Kidney (tissue), 22 donors: ENCODE measurements at places on chromosomes 7 and 10. TPM values are rescaled to one million over a fixed set of nuclear protein-coding genes. Genes with fewer than 3 reads are reported as not detected.
A peak's percentile ranks its signal among the peaks of the same experiment; 100 is the strongest.

- peak; percentile 71 for DNase-seq
These were observed 287.7 kb downstream of the ABCA13 start for GRCh38 chr7:48458701-48459524.

DNA sequence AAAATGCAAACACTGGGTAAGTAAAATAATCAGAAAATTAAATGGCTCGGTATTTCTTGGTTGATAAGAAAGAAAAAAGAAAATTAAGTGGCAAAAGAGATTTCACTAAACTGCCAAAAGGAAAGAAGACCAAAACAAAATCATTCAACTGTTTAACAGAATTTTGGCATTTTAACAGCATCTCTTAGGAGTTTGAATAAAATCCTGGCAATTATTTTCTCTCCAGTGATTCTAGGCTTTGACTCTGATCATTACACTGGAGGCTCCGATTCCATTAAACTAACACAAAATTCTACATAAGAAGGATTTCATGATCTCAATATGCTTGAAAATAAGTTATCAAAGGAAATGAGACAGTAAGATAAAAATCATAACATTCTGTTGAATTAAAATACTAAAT, 62.3 kb downstream of the ARHGAP21 start:
- no peak for DNase-seq

DNA sequence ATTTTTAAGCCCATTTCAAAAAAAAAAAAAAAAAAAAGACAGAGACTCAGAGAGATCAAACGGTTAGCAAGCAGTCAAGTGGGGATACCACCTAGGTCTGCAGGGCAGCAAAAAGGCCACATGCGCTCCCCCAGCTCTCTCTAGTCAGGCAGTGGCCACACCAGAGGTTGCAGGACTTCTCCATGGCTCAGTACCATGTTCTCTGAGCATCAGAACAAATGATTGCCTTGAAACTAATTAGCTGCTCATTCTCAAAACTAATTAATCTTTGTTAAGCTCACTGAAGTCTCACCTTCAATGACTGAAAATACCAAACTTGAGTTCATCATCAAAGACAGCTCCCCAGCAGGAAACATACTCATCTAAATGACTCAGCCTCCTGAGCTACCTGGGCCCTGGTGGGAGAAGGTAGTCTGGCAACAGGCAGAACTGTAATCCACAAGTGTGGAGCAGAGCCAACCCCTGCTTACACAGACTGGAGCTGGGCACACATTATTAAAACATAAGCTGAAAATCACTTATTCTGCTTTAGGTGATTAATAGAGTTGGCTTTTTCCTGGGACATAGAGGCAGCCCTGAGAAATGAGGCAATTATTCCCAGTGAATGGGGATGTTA, 319.6 kb downstream of the GRID1 start:
- no peak for DNase-seq

- peak; percentile 48 for DNase-seq
These were observed 19.6 kb downstream of the TTYH3 start for GRCh38 chr7:2651336-2651735.

DNA sequence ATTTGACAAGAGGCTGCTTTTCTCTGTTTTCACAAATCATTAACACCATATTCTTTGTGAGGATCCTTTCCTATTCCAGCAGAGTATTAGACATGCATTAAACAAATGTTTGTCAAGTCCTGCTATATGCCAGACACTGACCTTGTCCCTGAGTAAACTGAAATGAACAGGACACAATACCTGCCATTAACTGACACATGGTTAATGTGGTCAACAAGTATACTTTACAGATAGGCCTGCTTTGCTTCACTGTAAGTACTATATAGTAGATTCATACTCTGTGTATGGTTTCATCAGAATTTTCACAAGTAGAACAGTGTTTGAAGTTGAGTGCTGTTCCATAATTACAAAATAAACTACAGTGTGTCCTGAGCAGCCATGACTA, 5.9 kb downstream of the TNKS2 start:
- DNase-seq: no peak

DNA sequence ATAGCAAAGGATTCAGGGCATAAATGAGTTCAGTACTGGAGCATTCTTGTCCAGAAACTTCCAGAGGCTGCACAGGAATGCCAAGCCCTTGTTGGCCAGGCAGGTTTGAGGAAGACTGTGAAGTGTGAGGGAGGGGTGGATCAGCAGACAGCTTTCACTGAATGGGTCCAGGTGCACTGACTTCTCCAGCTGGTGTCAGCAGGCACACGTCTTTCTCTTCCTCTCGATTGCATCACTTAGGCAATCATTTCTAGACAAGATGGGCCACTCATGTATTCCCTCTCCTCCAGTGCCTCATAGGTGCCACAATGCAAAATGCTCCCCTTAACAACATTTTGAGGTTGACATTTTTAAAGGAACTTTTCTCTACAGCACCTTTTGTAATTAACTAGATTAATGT, 15.6 kb upstream of the PLEKHS1 start:
- DNase-seq: no peak

- no peak for DNase-seq
These were observed 68.5 kb downstream of the EPDR1 start for GRCh38 chr7:37988721-37989650.

DNA sequence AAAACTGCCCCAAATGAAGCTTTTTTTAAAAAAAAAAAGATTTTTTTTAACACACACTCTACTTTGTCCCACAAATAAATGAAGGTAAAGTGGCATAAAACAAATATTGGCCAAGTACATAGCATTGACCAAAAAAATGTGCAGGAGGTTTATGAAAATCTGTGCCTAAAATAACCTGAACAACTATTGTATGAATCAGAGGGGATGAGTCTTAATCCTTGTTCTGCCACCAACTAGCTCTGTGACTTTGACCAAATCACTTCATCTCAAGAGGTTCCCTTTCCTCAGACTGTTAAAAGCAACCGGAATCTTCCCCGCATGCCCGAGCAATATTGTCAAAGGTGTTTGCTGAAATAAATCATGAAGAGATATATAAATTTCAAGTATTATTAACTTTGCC, 150.4 kb upstream of the NEBL start:
- no peak for DNase-seq

GRCh38 chr7:127755521-127755920, 103.5 kb downstream of the SND1 start:
- no peak for DNase-seq

- DNase-seq: no peak
These were observed 374.4 kb downstream of the PAXIP1 start for GRCh38 chr7:154628556-154628955.

DNA sequence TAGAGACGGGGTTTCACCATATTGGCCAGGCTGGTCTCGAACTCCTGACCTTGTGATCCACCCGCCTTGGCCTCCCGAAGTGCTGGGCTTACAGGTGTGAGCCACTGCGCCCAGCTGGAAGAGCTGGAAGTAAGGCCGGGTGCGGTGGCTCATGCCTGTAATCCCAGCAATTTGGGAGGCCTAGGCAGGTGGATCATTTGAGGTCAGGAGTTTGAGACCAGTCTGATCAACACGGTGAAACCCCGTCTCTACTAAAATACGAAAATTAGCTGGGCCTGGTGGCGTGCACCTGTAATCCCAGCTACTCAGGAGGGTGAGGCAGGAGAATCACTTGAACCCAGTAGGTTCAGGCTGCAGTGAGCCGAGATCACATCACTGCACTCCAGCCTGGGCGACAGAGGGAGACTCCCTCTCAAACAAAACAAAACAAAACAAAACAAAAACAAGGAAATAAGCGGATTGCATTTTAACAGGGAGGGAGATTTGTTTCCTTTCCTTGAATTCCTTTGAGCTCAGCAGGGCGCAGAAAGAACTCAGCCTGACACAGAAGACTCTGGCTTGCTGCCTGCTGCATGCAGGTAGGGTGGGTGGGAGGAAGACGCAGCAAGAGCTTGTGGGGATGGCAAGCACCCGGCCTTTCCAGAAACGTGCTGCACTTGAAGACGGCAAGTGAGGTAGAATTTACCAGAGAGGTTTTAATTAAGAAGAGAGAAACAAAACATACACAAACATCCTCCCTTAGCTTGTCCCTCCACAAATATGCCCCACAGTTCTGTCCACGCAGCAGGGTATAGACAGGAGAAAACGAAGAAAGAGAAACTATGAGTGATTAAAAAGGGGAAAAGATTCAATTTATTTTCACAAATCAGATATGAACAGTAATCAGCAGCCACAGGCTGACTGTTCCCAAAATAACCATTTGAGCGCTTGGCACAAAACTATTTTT, 148.0 kb downstream of the RNF216 start:
- no peak for DNase-seq

- DNase-seq: no peak
These were observed 1249.9 kb upstream of the AUTS2 start for GRCh38 chr7:68348401-68348800.

DNA sequence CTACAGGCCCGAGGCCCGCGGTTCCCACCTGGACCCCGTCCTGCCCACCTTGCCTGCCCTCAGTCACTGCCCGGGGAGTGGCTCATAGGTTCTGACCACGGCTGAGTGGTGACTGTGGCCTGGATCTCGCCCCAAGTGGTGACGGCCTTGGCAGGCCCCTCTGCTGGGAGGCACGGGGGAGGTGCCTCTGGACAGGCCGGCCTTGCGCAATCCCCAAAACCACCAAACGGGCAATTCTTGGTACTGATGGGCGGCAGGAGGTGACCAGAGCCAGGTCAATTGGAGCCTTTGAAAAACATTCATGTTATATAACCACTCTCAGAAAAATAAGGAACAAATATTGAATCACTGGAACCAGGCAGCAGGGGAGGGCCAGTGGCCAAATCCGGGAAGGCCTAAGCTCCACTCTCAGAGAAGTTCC, 83.4 kb downstream of the PRKAG2 start:
- DNase-seq: no peak

DNA sequence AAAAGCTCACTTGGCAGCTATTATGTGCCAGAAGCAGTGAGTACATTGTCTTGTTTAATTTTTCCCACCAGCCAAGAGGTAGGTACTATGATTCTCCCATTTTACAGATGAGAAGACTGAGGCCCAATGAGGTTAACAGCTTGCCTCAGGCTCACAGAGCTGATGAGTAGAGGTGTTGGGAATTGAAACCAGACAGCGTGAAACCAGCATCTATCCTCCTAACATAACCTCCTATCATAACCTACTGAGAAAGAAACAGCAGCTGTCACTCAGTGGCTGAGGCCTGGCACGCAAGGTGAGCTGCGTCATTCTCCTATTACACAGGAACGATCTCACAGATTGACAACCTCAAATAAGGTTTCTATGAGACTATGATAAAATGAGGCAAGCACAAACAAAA, 6.2 kb downstream of the PYROXD2 start:
- DNase-seq: no peak

- DNase-seq: no peak
These were observed 49.3 kb downstream of the CLIP2 start for GRCh38 chr7:74338366-74339108.

- peak; percentile 91 for DNase-seq
These were observed 1355.5 kb upstream of the LRRTM3 start for GRCh38 chr10:65570143-65571010.

- no peak for DNase-seq
These were observed 164.4 kb downstream of the SH2D4B start for GRCh38 chr10:80702143-80702542.

DNA sequence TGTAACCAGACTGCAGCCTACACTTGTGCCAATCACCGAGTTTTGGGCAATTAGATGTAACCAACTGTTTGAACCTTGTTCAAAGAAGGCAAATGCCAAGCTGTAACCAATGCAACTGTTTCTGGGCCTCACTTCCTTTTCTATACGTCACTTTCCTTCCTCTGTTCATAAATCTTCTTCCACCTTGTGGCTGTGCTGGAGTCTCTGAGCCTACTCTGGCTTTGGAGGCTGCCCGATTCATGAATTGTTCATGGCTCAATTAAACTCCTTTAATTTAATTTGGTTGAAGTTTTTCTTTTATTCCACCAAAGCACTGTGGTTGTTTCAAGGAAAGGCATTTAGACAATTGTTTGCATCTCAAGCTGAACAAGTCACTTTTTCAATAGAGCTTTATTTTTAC, 43.5 kb upstream of the UCN3 start:
- DNase-seq: no peak

DNA sequence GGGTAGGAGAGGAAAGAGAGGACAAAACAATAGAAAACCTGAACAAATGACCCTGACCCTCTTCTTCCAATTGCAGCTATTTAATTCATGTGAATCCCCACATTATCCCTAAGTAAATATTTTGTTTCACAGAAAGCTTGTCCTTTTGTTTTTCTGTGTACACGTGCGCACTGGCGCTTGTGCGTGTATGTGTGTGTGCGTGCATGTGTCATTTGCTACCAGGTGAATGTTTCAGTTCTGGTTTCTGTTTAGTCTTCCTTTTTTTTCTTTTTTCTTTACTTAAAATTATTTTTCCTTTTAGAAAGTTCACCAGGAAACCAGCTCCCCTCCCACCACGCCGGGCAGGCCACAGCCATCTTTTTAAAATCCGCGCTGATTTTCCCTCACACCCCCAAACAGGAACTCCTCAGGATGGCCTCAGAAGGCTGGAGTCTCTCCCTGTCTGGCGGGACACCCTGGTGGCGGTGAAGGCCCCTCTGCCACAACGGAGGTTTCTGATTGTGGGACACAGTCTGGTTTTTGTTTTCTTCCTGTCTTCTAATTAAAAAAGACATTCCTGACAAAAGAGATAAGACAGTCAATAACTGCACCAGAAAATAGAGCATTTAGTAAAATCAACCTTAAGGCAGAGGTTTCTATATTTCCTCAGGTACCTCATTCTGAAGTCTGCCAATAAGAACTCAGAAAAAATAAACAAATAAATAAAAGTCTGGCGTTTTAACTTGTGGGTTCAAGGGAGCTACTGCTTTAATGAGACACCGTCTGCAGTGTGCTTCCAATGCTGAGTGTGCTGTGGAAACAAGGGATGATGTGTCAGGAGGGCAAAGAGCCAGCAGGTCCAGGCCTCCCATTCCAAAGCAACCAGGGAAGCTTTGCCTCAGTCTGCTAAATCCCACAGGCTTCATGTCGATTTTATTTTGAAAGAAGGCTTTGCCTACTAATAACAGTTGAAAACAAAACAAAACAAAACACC, 17.4 kb downstream of the IRF5 start:
- no peak for DNase-seq

DNA sequence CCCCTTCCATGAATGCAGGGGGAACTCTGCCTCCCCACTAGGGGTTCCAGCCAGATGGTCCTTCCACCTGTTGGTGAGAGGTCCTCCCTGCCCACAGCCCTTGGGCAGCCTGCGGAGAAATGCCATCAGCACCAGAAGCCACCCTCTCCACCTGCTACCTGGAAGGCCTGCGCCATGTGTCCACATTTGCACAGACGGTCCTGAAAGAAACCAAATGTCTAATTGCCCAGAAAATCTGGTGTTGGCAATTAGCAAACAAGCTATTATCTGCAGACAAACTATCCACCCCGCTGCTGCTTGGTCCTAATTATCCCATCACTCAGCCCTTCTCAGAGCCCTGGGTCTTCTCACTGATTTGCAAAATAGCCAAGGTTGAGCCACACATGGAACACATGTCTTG, 32.3 kb downstream of the HSPA12A start:
- no peak for DNase-seq

GRCh38 chr10:78186572-78186971, 152.9 kb downstream of the RPS24 start:
- DNase-seq: no peak

Gene ADAM8
- 16.6 TPM for total RNA-seq

Gene SPDYE8
- not detected for total RNA-seq

Gene DGKI
- total RNA-seq: 1.3 TPM

Gene CDH23
- 6.4 TPM for total RNA-seq

Gene OPN1SW
- not detected for total RNA-seq

Gene HOXA1
- total RNA-seq: 2.4 TPM
